ENCODE measurements at places on chromosomes 4 and X.
A peak's percentile ranks its signal among the peaks of the same experiment; 100 is the strongest.

DNA sequence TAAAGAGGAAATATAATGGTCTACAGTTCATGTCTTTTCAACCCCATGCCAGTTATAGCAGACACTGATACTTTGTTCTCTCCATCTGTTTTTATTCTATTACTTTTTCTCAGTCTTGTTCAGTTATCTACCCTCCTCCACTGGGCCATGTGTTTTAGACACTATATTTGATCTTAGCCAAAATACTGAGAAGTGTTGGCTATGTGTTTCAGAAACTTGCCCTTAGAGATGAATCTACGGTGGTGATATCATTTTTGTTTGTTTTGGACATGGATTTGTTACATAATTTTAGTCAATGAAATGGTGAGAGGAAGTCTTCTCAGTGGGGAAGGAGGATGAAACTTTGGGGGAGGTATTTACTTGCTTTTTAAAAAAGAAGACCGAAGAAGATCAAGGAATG is 211.5 kb upstream of the DDX53 start:
- no peak for DNase-seq

DNA sequence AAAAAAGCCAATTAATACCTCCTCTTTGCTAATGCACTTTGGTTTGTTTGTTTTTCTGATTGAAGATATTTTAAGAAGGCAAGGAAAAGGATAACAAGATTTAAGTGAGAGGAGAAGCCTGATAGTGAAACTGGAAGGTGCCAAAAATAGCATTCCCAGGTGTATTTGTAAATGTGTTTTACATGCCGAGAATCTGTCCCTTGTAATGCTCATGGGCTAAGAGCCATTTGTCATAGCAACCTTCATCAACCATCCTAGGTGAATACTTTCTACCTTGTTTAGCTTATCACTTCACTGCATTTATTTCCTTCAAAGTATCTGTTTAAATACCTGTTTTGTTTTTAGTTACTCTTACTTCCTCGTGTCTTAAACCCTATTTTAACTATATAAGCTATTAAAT is 127.8 kb downstream of the KCTD8 start:
- DNase-seq, result no peak

DNA sequence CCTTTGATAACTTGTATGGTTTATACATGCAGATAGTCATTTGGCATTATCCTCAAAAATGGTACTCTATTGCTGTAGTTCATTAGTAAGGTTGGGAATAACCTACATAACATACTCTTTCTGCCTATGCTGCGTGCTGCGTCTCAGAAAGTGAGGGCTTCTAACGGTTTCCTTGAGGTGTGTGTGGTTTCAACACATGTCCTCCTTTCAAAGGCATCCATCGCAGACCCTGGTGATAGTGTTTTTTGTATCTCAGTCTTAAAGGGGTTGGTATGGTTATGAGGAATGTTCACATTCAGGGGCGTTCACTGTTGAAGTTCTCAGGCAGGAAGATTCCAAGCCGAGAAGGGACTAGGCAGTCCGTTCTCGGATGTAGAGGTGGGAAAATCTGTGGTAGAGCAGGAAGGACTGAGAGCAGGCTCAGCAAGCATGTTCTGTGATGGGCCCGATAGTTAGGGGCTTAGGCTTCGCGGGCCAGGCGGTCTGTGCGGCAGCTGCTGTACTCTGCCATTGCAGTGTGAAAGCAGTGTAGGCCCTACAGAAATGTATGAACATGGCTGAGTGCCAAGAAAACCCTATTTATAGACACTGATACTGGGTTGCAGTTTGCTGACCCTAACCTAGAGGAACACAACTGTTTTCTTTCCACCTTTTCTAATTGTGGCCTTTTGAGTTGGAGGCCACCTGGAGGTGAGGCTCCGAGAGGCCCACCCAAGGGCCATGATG is 123.2 kb downstream of the GPR143 start:
- DNase-seq, result no peak

DNA sequence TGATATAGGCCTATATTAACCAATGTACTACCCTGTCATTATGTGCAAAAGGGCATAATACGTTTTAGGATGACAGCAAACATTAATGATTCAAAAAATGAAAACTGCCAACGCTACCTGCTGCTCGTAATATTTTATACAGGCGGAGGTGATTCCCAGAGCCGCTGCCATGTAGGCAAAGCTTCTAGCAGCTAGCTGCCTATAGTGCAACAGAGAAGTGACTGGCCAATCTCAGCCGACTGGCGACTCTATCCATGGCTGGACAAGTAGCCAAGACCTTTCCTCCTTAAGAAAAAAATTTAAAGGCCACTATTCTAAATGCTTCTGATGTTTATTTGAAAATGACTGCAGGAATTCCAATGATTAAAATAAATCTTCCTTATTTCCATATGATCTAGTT is 1.9 kb downstream of the PPARGC1A start:
- DNase-seq, result no peak

GRCh38 chr4:77586951-77587383 is 18.7 kb upstream of the CXCL13 start:
- DNase-seq, result peak; percentile 84

Data from fibroblast of skin of right biceps (primary cell).